Activated T-helper 1 cell treated with anti-CD3 and anti-CD28 coated beads, Interleukin-2, amount 50 U/mL, for 16 hours (primary cell): ENCODE measurements at places on chromosomes 3 and 15.

DNA sequence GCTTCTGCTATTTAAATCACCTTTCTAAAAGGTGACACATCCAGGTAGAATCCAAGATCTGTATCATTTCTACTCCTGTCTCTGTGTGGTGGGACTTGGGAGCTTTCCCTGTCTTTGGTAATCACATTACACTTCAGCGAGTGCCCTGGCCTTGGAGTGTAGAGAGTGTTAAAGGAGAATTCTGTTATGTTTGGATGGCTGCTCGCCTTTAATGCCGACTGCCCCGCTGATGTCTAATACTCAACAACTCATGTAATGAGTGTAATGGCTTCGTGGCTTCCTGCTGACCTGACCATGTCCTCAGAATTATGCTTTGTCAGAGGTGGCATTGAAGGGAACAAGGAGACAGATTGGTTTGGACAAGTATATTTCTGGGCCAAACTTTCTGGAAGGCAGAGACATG lies 66.3 kb upstream of the LRTM1 start:
- no peak for DNase-seq

DNA sequence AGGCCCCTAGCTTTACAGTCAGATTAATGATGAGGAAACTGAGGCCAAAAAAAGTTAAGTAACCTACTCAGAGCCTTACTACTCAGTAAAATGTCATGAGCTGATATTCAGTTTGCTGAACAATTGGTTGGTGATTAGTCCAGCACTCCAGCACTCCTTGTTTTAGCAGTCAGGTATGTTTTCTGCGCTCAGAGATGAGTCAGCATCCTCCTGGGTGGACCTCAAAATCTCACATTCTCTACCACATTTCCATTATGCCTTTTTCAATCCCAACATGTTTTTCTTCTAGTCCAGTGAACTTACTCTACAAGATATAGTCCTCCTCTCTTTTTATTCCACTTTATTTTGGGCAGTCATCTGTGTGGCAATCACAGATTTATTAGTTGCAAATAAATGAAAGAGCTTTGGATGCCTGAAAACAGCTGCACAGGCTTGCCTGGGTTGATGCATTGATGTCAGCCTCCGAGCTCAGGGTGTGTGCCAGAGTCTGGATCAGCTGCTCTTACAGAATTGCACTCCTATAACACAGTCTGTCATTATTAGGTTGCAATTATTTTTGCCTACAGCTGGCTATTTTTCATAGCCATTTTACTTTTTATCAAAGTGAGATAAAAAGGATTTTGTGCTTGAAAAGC lies 133.2 kb downstream of the ARPP21 start:
- DNase-seq: no peak

GRCh38 chr3:22908989-22909507 lies 294.1 kb upstream of the UBE2E2 start:
- DNase-seq: no peak

GRCh38 chr15:36235173-36235572 lies 344.3 kb upstream of the CDIN1 start:
- DNase-seq: no peak

- no peak for DNase-seq
Observed at GRCh38 chr15:63430766-63431451, 49.3 kb upstream of the CA12 start.

DNA sequence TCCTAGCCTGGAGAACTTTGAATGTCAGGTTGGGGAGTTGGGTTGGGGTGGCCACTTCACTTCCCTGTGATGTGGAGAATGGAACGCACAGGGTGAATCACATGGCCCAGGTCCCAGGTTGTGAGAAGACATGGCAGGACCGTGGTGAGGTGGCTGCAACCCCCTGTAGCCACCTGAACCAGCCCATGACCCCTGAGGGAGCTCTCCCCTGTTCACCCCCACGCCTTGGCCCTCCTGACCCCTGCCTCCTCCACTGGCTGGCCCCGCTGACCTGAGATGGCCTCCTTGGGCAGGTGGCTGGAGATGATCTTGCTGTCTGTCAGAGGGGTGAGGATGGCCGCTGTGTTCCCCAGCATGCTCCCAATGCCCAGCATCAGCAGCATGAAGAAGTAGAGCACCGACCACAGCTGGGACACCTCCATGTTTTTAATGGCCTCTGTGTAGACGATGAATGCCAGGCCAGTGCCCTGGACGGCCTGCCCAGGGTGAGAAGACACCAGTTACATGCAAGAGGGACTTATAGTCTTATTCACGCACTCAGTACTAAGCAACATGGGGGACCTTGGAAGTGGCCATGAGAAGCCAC lies 31.0 kb downstream of the SLC6A20 start:
- no peak for DNase-seq

DNA sequence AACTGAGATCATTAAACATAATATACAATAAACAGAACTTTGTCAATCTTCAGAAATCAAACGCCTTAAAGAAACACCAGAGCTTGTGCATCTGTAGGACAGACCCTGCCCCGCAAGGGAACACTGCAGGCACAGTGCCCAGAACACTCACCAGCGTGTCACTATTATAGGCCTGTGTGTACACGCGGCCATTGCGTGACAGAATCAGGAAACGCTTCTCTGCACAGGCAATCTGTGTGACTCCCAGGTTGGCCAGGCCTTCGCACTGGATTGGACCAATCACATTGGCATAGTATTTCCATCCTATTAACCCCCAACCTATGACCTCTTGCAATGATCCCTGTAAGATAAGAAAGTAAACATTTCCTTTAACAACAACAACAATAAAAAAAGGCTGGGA lies 52.9 kb downstream of the HERC2 start:
- no peak for DNase-seq

DNA sequence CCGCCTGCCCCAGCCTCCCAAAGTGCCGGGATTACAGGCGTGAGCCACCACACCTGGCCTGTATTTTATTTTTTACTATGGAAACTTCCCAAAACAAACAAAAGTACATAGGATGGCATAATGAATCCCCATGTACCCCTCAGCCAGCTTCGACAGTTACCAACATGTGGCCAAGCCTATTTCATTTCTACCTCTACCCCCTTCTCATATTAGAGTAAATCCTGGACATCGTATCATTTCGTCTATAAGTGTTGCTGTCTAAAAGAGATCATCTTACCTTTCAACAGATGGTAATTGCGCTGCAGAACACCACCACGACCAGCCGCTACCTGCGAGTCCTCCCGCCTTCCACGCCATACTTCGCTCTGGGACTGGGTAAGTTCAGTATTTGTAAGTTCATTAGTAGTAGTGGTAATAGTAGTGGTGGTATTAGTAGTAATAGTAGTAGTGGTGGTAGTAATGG lies 44.9 kb downstream of the DLEC1 start:
- no peak for DNase-seq

DNA sequence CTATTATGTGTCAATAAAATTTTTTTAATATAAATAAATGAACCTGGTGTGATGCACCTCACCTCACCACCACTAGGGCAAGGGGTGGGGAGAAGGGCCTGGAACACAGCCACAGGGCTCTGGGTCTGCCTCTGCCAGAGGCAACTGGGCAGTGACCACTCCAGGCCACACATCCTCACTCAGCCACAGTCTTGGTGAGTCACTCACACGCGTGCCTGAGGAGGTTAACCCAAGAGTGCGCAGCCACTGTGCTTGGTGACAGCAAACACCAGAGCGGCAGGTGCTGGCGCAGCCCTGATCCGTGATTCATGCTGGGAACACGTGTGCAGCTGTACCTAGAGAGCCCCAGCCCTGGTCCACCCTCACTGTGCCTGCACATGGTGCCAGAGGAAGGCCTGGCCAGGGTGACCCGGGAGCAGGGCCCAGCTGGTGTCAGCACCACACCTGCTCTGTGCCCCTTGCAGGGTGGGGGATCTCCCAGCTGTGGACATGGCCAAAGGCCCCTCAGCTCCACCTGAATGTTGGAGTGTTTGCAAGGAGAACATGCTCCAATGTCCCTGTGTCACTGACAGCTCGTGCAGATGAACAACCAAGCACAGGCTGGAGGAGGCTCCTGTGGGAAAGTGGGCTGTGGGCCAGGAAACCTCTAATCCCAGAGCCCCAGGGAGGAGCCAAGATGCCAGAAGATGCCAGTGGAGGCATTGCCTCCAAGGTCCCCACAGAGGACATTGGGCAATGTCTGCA lies 2.1 kb downstream of the SLC41A3 start:
- DNase-seq: no peak

GRCh38 chr15:95669146-95669922 lies 661.2 kb upstream of the NR2F2 start:
- no peak for DNase-seq

GRCh38 chr3:32870373-32871095 lies 52.7 kb downstream of the TRIM71 start:
- DNase-seq: no peak

DNA sequence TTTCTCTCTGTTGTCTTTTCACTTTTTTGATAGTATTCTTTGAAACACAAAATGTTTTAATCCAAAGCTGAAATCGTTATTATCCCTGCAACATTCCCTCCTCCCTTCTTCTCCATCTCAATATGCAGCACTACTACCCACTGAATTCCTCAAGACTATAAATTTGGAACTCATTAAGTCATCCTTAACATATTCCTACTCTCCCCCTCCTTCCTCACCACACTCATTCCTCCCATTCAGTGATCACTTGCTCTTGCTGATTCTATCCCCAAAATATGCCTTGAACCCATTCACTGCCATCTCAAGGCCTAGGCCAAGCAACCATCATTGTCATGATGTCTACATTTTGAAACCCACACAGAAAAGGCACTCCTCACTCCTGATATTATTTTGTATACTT lies 2.4 kb upstream of the PIK3R4 start:
- DNase-seq: no peak

DNA sequence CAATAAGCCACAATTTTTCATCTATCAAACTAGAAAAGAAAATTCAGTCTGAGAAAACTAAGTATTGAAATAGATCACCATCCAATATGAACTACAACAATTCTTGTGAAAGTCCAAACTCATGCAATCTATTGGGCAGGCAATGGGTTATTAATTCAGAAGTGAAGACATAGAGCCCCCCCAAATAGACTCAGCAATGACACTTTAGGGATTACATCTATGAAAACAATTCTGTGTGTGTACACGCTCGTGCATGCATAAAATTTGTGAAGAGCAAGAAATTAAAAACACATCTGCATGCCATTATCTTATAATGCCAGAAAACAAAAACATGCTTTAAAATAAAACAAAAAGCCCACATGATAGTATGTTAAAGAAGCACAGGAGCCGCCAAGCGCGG lies 151.3 kb downstream of the NR1I2 start:
- no peak for DNase-seq

DNA sequence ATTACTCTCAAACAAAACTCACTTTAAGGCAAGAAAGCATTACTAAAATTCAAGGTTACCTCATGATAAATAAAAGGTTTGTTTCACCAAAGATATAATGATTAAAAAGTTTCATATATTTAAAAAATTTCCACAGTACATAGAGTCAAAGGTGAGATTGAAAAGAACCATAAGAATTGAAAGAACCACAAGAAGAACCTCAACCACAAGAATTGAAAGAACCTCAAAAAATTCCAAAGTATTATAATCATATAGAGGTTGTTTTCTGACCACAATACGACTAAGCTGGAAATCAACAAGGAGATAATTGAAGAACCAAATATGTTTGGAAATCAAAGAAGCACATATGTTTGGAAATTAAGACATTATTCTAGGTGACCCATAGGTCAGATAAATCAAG lies 52.7 kb downstream of the SLC25A36 start:
- no peak for DNase-seq

DNA sequence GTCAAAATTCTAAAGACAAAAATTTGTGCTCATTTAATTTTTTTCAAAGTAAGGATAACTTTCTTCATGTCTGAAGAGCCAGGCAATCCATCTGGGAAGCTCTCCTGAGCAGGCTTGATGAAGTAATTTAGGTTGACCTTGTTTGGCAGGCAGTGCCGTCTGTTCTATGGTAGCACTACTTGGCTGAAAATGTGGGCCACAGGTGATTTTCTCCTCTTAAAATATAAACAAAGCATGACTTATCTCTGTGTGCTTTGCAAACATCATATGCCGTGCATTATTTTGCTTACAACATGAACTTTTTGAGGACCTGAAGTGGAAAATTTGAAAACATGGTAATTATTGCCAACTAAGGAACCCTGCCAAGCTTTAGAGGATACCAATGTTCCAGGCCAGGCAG lies 143.2 kb downstream of the RAP2B start:
- DNase-seq: no peak

DNA sequence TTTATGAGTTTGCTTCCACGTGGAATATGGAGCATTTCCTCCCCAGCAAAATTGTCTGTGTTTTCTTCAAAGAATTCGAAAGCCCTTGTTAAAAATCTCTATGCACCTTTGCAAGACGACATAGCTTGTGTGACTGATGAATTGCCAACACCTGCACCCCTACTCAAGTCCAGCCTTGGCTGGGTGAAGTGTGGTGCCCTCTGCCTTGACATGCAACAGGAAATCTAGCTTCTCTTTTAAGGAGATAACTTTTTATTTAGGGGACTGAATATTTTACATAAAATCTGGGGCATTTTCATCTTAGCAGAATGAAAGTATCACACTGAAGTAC lies 647 bp downstream of the HMG20A start:
- no peak for DNase-seq

- DNase-seq: no peak
Observed at GRCh38 chr3:77227567-77227966, 187.7 kb downstream of the ROBO2 start.

DNA sequence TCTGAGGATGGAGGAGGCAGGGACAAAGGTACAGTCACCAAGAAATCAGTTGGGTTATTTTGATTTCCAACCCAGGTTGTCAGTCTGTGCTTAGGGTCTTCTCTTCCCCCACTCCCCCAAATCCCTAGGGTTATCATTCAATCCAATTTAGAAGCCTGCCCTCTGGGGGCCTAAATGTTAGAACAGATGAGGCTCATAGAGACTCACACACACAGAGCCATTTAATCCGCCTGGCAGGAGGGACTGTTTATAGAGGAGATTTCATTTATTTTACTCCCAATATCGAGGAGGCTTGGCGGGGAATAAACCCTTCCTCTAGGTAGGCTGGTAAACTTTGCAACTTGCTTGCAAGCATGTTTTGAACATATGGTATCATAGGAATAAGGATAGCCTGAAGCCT lies 52.8 kb downstream of the RHCG start:
- DNase-seq: no peak

GRCh38 chr3:15387171-15387581 lies 40.2 kb downstream of the METTL6 start:
- DNase-seq: no peak

- DNase-seq: no peak
Observed at GRCh38 chr3:112847692-112848091, 1.0 kb upstream of the CD200R1L start.
